ENCODE measurements at places on chromosomes 5 and 9.
A peak's percentile ranks its signal among the peaks of the same experiment; 100 is the strongest.

GRCh38 chr5:38524022-38524421, 32.4 kb downstream of the LIFR start:
- no peak for DNase-seq

GRCh38 chr5:9722601-9723180, 92.5 kb upstream of the TAS2R1 start:
- DNase-seq: no peak

DNA sequence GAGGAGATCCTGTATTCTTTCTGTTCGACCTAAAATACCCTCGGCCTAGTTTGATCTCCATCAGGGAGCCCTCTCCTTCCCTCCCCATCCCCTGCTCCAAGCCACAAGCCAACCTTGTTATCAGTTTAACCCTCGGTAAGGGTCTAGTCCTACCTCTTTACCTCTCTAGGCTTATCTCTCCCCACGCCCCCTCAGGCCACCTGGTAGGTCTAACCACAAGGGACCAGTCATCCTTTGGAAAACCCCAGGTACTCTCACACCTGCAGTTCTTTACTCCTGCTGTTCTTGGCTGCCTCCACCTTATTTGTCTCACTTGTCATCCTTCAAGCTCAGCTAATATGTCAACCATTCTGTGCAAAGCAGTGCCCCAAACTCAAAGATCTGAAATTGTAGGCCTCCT, 78.7 kb downstream of the RAD23B start:
- DNase-seq: no peak

DNA sequence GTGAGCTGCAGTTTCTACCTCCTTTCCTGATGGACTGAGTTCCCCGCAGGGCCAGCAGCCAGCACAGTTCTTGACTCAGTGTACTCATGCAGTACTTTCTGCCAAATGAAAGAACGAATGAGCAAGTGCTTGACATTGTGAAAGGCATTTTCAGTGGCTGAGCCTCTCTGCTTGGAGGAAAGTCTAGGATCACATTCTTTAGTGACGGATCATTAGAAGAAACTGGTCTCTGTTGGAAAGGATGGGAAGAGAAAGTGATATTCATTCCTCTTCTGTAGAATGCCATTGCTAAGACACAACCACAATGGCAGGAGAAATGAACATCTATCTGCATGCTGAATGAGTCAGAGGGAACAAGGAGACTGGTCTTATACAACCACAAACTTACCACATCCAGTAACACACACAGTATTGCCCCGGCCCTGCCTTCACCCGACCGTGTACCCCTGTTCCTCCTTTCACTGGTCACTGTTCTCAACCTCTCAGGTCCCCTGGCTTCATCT, 206.9 kb downstream of the CRB2 start:
- no peak for DNase-seq

- DNase-seq: no peak
These were observed 48.2 kb upstream of the SARDH start for GRCh38 chr9:133786371-133786753.

- DNase-seq: no peak
These were observed 51.7 kb upstream of the SLC27A6 start for GRCh38 chr5:128913551-128913950.

GRCh38 chr5:432201-432927, 10.6 kb upstream of the EXOC3 start:
- no peak for DNase-seq

- DNase-seq: no peak
These were observed 736 bp upstream of the NKD2 start for GRCh38 chr5:1007681-1008450.

DNA sequence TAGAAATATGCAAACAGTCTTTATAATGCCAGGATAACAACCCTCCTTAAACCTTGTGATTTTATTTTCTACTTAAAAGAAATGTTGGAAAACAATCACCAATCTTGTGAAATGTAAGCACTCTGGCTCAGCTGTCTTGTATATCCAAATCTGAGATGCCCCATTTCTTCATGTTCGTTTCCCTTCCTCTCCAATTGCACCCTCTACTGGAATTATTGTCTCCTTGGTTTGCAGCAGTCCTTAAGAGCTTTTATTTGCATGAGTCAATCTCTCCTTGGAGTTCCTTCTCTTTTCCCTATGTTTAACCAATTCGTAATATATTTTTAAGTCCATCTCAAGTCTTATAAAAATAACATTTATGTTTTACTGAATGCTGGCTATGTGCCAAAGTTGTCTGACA, 362.0 kb upstream of the CDH10 start:
- DNase-seq: peak; percentile 50

- no peak for DNase-seq
These were observed 576.7 kb upstream of the ZNF462 start for GRCh38 chr9:106286249-106286648.

DNA sequence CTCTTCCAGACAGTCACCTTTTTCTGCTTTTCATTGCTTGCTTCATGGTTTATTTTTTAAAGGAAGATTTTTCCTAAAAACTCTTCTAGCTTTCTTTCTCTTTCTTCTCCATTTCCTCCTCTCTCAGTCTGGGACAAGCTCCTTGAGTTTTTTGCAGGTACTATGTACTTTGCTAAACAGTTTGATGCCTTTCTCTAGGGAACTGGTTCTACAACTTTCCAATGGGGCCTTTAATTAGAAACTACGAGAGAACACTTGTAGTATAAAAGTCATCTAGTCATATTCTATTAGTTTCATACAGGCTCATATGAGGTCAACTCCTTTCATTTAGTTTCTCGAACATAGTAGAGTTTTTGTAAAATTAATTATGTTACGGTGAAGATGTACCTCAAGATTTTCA, 189.6 kb downstream of the DOCK8 start:
- no peak for DNase-seq

- DNase-seq: no peak
These were observed 81.6 kb upstream of the GDNF start for GRCh38 chr5:37921452-37921851.

DNA sequence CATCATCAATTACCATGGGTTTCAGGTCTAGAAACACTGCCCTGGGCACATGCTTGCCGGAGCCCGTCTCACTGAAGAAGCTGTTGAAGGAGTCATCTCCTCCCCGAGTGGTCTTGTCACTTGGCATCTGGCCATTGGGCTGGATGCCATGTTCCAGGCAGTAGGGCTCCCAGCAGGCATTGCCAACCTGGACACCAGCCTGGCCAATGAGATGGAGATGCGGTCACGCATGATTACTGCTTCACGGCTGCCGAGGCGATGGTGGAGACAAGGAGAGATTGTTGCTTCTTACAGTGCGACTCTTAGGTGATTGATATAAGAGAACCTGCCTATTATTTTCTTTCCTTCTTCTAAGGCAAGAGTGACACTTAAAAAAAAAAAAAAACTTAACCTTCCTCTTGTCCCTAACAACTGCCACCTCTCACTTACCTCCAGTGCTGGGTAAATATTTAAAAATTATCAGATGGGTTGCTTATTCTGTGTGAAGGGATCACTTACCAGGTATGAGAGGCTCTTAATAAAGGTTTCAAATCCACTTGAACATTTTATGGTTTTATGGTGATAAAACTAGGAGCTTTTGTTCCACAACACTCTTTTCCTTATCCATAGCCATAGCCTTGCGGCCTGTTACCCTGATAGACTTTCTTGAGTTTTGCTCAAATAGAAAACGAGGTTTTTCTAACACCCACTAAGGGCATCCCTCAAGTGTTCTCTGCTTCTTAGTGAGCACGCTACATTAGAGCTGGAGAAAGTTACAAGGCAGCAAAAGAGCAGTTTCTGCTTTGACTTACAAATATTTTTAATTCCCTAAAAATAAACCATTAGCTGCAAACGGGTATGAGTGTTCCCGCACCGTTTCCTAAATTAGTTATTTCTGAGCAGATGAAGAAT, 41.2 kb downstream of the NIM1K start:
- DNase-seq: no peak

GRCh38 chr9:125241863-125242739, 958 bp upstream of the HSPA5 start:
- DNase-seq: no peak

GRCh38 chr5:177399997-177400868, at the start of gene PFN3:
Gene PFN3 (minus strand): TSS chr5:177400661. CDS start chr5:177400576, 85 bp downstream.
- no peak for DNase-seq

DNA sequence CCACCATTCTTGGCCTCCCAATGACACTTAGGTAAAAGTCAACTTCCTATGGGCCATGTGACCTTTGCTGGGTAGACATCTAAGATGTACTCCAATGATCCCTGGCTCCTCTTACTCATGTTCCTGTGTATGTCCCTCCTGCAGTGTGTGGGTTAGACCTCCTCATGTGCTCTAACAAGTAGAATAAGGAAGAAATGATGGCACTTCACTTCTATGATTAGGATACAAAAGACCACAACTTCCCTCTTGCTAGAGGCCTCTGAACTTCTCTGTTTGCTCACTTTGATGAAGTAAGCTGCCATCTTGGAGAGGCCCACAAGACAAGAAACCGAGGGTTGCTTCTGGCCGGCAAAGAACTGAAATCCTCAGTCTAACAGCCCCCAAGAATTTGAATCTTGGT, 131.8 kb downstream of the TAF11L14 start:
- DNase-seq: no peak

GRCh38 chr5:31759925-31760324, 121.0 kb downstream of the PDZD2 start:
- DNase-seq: no peak

- no peak for DNase-seq
These were observed 20.1 kb upstream of the LAMC3 start for GRCh38 chr9:130988905-130989304.

- no peak for DNase-seq
These were observed 12.9 kb downstream of the TLE4 start for GRCh38 chr9:79584655-79584982.

- no peak for DNase-seq
These were observed 91.7 kb downstream of the HRH2 start for GRCh38 chr5:175749591-175749990.

DNA sequence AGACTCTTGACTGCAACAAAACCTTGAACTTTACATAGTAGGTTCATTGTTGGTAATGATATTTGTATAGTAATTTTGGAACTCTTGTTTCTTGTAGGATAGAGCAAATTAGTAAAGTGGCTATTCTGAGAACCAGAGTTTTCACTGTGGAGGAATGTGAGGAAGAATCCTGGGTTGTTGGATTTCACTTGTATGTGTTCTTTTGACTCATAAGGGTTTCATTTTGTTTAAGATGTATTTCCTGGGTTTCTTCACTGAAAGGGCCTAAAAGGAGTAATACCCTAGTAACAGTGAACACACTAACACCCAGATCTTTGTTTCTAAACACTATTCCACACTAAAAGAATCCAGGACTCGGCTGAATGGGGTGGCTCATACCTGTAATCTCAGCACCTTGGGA, 20.1 kb downstream of the TTC1 start:
- no peak for DNase-seq

DNA sequence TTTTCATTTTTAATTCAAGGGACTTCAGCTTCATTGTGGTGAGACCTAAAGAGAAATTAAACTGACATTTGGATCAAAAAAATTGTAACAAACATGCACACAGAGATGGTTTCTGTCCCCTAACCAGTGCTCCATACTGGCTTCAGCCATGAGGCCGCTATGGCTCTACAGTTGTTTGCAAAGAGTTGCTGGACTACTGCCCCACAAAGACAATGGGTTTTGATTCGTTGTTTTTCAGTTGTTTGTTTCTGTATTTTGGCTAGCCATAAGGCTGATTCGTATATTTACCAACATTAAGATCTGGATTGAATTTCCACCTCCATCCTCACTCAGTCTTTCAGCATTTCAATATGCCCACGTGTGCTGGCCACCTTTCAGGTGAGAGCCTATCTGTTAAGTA, 163.7 kb upstream of the KIF2A start:
- no peak for DNase-seq

- no peak for DNase-seq
These were observed 415.1 kb downstream of the MLLT3 start for GRCh38 chr9:20207176-20207575.

DNA sequence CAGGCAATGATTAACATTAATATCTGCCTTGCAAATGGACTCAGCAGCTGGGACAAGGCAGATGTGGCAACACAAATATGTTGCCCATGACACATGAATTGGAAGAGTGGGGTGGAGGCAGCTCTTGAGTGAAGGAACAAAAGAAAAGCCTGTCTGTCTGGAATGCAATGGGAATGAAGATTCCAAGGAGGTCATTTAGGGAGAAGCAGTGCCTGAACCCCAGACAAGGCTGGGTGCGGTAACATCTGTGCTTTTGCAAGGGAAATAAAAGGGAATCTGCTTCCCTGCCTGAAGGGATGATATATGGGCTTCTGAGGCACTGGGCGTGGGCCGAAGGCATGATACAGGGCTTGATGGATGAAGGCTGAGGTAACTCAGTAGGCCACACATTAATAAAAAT, 94.1 kb upstream of the TRIM32 start:
- DNase-seq: no peak

DNA sequence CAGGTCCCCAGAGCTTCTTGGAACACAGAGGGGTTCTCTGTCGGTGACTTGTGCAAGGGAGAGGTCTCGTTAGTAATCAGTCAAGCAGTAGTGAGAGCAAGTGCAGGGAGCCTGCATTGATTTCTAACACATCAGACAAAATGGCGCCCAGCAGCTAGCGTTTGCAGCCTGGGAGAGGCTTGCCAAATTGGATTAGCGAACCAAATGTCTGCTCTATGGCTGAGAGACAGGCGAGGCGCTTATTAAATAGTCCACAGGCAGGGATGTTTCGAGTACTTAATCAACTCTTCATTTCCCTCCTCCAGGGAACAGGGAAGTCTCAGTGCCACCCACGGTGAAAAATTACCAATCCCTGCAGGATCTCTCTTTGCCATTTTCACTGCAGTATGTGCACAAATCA, 131.4 kb upstream of the SHB start:
- no peak for DNase-seq

GRCh38 chr5:36685631-36686288, 79.4 kb downstream of the SLC1A3 start:
- DNase-seq: peak; percentile 69

DNA sequence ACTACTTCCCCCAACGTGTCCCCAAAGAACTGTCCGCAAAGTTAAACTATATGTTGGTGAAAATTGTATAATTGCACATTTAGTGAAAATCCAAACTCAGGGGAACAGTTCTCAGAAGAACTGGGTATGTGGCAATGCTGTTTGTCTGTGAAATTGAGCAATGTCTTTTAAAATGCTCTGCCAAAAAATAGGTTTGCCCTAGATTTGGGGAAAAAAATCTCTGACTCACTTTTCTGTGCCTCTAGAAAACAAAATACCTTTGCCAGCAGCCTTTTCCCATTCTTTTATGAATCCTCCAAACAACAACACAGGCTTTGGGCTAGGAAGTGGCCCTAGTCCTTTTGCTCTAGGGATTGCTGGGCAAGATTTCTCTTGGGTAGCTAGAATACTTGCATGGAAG, 37.4 kb upstream of the ZNF608 start:
- no peak for DNase-seq

GRCh38 chr5:123092223-123092593, 3.2 kb downstream of the PRDM6 start:
- no peak for DNase-seq

- no peak for DNase-seq
These were observed 7.9 kb downstream of the TXNDC8 start for GRCh38 chr9:110329639-110330230.

Measured in SK-N-MC (cell line).